ENCODE measurements at places on chromosomes 5 and 9. TPM values are rescaled to one million over a fixed set of nuclear protein-coding genes. Genes with fewer than 3 reads are reported as not detected.

DNA sequence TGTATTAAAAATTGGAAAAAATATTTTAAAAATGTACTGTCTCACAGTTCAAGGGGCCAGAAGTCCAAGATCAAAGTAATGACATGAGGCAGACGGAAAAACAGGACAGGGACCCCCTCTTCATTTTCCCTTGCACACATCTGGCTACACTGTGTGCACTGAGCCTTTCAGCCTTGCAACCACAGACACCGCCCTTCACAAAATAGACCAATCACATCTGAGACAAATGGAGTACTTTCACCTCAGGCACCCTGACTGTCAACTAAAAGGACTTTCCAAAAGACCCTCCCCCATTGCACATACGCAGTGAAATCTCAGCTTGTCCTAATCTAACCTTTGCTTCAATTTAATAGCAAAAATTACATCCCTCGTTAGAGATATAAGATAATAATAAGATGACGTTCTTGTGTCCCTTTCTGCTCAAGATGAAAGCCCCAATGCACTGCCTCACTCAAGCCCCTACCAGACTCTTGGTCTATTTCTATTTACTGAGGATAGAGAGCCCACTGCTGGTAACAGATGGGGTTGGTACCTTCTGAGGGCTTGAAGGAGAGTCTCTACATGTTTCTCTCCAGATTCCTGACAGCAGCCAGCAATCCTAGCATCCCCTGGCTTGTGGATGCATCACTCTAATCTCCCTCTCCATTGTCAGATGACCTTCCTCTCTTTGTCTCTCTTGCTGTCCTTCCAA is 514.8 kb upstream of the ADAMTS16 start:
- no peak for DNase-seq

- no peak for DNase-seq
These were observed 9.0 kb upstream of the FAT2 start for GRCh38 chr5:151600069-151600665.

DNA sequence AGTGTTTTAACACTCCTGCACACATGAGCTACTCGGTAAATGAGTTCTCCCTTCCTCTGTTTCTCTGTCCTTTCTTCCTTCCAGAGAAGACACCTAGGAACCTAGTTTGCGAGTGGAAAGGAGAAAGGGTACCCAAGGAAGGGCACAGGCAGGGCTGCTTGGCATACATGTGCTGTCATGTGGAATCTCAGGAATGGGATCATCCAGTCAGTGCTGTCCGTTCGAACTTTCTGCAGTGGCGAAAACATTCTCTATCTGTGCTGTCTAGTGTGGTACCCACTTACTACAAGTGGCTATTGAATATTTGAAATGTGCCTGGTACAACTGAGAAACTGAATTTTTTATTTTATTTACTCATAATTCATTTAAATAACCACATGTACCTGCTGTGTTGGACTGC is 28.0 kb downstream of the NLN start:
- no peak for DNase-seq

ENHO gene
- not detected for total RNA-seq

C5orf58 gene
- total RNA-seq: not detected

- DNase-seq: peak; percentile 44
These were observed at the start of gene EFNA5 for GRCh38 chr5:107670932-107671741. EFNA5 (minus strand) TSS chr5:107670937.

DNA sequence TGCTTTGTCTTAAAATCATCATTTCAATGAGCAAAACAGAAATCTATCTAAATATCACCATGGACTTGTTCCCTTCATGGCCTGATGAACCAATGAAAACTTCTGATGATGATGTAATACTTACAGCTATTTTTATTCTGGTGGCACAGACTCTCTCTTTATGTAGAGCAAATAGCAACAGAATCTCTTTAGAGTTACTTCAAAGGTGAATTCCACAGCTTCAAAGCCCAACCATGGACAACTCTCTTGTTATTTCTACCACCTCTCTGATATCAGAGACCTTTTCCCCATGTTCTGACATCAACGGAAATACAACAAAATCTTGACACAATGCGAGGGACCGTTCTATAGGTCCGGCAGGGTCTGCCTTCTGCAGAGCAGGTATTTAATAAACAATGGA is 70.1 kb downstream of the RETREG1 start:
- no peak for DNase-seq

Measured in thyroid gland (tissue), 4 donors.